Fibroblast of the aortic adventitia (primary cell): ENCODE measurements at places on chromosomes 4 and X. TPM values are rescaled to one million over a fixed set of nuclear protein-coding genes. Genes with fewer than 3 reads are reported as not detected.

GRCh38 chr4:188032583-188032982 is 37.0 kb downstream of the ZFP42 start:
- DNase-seq = no peak

- DNase-seq = no peak
Observed at GRCh38 chr4:114304567-114304966, 294.0 kb upstream of the UGT8 start.

DNA sequence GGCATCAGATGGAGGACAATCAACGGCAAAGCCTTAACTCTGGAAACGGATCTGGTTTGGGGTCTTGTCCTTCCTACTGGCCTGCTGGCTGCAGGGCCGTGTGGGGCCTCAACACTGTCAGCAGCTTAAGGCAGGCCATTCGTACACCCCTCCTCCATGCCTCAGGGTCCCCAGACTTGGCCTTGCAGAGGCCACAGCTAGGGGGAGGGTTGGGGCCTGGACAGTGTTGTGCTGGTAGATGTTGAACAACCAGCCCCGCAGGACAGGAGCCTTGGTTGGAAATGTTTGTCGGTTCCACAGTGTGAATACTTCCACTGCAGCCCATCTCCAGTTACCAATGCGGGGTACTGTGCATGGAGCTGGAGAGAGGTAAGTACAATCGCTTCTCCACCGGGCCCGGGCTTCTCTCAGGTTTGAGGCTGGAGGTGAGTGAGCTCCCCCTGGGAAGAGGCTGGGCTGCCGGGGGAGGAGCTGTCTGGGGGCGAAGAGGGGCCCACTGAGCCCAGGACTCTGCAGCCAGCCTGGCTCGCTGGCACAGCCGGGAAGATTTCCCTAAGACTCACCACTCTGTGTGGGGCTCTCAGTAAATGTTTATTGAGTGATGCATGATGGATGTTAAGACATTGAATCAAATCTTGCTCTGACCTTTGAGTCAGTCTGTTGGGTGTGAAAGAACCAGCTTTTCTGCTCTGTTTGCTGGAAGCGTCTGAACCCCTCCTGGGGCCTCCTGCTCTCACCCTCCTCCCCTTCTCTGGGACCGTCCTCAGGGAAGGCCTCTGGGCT is 19.7 kb upstream of the GPR78 start:
- DNase-seq = no peak

DNA sequence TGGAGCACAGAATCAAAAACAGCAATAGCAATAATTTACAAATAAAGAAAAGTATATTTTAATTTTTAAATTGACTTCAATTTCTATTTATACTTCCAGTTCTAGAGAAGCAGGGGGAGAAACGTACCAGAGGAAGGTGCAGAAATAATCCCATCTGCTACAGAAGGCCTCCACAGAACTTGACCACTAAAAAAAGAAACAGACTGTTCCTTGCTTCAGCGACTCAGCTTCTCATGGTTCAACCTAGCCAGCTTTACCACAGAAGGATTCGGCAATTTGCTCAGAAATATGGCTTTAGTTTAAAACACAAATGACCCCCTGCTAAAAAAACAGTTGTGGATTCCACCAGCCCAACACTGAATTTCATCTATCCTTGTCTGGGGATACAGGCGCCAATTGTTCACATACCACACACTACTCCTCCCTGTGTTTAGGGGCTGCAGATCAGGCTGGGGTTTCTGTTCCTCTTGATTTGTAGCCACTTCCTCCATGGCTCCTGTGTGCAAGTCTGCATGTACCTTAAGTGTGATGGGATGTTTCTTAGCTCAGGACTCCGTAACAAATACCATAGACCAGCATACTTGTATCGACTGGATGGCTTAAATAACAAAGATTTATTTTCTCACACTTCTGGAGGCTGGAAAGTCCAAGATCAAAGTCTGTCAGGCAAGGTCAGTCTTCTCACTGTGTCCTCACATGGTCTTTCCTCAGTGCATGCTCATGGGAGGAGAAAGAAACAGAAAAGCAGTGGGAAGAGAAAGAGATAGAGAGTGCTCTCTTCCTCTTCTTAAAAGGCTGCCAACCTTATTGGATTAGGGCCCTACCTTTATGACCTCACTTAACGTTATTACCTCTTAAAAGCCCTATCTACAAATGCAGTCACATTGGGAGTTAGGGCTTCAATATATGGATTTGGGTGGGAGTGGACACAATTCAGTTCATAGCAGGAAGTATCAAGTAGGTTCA is 79.1 kb downstream of the AMOT start:
- no peak for DNase-seq

DNA sequence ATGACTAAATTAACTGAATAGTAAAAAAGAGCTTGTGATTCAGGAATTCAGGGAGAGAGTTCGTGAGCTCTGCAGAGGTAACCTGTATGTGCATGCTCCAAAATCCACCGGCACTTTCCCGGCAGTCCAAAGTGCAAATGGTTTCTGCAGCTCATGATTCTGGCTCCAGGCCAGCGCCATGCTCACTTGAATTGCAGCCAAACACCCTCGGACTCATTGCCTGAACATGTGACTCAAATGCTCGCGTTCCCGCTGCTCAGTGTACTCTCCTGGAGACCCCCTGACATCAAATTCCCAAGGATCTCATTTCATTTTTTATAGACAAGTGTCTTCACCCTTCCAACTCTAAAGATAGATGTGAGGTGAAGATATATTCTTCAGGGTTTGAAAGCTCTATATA is 44.1 kb upstream of the SH3RF1 start:
- peak; percentile 58 for DNase-seq

DNA sequence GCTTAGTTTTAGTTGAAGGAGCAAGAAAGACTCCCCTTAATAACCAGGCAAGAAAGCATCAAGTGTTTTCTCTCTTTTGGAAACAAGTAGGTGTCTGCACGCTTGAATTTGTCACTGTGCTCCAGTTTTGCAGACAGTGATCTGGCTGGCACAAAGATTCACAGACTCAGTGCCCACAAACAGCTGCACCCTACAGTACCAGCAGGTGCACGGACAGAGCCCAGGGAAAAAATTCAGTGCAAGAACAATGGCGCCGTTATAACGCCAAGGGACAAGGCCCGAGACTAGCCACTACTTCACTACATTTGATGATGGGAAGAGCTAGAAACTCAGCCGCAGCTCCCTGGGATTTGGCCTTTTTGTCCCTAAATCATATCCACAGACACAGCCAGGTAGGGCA is 56.0 kb downstream of the ZNF827 start:
- DNase-seq = no peak

DNA sequence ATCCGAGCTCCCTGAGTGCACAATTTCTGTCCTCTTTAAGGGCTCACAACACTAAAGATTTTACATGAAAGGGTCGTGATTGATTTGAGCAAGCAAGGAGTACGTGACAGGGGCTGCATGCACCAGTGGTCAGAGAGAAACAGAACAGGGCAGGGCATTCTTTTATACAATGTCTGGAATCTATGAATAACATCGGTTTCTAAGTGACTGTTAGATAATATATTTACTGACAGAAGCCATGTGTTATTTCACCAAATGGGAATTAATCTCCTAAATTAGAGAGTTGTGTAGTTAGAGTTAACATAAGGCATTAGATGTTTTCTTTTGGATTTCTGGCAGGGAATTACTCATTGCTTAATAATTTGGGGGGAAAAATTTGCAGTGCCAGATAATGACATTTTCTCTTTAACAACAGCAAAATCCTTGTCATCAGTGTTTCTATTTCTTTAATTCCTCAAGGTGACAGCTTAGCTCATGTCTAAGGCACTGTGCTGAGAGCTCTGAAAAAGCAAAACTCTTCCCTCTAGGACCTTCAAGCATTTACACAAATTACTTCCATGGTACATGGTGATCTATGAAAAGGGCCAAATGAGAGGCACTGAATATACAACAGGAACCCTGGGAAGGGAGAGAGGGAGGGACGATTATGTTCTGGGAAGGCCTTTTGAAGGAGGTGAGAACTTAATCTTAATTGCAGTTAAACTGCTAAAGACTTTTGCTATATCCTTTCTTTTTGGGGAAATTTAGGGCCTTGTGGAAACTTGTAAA is 145.0 kb downstream of the RTL3 start:
- DNase-seq = peak; percentile 24

DNA sequence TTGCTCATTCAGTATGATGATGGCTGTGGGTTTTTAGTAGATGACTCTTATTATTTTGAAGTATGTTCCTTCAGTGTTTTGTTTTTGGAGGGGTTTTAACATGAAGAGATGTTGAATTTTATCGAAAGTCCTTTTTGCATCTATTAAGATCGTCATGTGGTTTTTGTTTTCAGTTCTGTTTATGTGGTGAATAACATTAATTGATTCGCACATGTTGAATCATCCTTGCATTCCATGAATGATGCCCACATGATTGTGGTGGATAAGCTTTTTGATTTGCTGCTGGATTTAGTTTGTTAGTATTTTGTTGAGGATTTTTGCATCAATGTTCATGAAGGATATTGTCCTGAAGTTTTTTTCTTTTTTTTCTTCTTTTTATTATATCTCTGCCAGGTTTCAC is 347.4 kb upstream of the EPHA5 start:
- no peak for DNase-seq

DNA sequence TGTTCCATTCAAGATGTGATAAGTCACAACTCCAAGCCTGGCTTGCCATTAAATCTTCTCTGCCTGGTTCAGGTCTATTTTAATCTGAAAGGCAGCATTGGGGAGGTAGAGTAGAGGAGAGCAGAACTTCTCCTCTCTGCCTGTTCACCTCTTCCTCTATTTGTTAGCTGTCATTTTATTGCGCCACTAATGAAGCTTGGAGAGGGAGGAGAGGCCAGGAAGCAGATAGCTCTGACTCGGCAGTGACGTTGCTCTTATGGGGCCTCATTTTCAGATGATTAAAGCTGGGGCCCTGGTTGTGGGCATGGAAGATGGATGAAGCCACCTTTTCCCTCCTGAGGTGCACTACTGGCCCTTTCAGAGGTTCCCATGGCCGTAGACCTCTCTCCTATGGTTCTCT is 207.3 kb downstream of the MID1IP1 start:
- no peak for DNase-seq

Gene NPY1R
- 0.09 and 1.1 TPM in 2 replicates for total RNA-seq

Gene ANOS1
- 4.9 and 7.5 TPM in 2 replicates for total RNA-seq

Gene FRYL
- 43.8 and 60.3 TPM in 2 replicates for total RNA-seq
